Lung (tissue), 17 donors: ENCODE measurements at places on chromosomes 7 and 10. TPM values are rescaled to one million over a fixed set of nuclear protein-coding genes. Genes with fewer than 3 reads are reported as not detected.
A peak's percentile ranks its signal among the peaks of the same experiment; 100 is the strongest.

- DNase-seq = no peak
These were observed 300.4 kb downstream of the PHF14 start for GRCh38 chr7:11274074-11274473.

- DNase-seq = no peak
These were observed 22.5 kb downstream of the RNF133 start for GRCh38 chr7:122676466-122676865.

GRCh38 chr10:125782616-125783015 lies 7.0 kb upstream of the MMP21 start:
- no peak for DNase-seq

- DNase-seq = no peak
These were observed 209.1 kb downstream of the PHF14 start for GRCh38 chr7:11182736-11183135.

- DNase-seq = no peak
These were observed 147.4 kb downstream of the CXCL12 start for GRCh38 chr10:44237364-44238049.

GRCh38 chr7:74223711-74224510 lies 14.1 kb downstream of the LAT2 start:
- no peak for DNase-seq

- peak; percentile 81 for DNase-seq
These were observed 817 bp downstream of the SRI start for GRCh38 chr7:88218836-88219605.

GRCh38 chr7:66110856-66111255 lies 3.8 kb upstream of the CRCP start:
- no peak for DNase-seq

DNA sequence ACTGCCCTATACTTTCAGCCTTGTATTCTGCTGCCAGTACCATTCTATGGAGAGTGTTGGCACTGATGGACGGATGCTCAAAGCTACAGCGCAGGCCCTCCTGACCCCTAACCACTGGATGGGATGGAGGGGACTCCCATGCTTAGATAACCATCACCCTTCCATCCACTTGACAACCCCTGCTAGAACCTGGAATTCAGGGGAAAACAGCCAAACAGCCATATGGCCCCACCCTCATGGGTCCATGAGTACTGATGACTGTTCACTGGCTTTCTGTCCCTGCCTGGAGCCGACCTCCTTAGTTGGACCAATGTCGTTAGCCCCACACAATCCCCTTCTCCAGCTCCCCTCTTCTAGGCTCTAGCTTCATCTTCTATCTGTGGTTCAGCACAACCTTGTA lies 16.2 kb downstream of the DUSP5 start:
- no peak for DNase-seq

- DNase-seq = no peak
These were observed at the start of gene CDHR3 for GRCh38 chr7:105963038-105963667. Gene CDHR3, plus strand, starts transcription at chr7:105963264. Its CDS starts 55 bp downstream, at chr7:105963319.

GRCh38 chr7:94087664-94088352 lies 83.7 kb upstream of the BET1 start:
- DNase-seq = peak; percentile 52

- DNase-seq = peak; percentile 43
These were observed 89.6 kb downstream of the AUTS2 start for GRCh38 chr7:69687739-69688433.

GRCh38 chr10:91251430-91252056 lies 31.1 kb downstream of the PCGF5 start:
- peak; percentile 54 for DNase-seq

GRCh38 chr10:77611221-77611620 lies 26.4 kb downstream of the KCNMA1 start:
- DNase-seq = no peak

GRCh38 chr10:86506499-86506898 lies 15.1 kb downstream of the WAPL start:
- no peak for DNase-seq

DNA sequence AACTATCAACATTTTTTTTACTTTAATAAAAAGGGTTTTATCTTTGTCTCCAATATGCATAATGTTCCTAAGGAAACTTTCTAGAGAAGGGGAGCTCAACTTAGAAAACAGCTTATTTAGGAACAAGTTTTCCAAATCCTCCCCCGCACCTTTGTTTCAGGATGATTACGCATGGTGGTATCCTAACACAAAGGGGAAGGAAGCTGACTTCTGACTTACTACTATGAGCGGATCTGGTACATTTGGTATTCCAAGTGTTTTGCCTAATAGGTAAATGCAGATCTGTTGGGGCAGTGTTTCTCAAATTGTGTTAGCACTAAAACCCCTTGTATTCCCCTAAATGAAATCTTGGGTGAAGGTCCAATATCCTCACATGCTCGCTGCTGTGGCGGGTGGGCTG lies 229.3 kb upstream of the KLF14 start:
- DNase-seq = no peak

- no peak for DNase-seq
These were observed 7.5 kb downstream of the MET start for GRCh38 chr7:116679500-116679899.

GRCh38 chr7:48617993-48618392 lies 306.4 kb upstream of the CDC14C start:
- no peak for DNase-seq

DNA sequence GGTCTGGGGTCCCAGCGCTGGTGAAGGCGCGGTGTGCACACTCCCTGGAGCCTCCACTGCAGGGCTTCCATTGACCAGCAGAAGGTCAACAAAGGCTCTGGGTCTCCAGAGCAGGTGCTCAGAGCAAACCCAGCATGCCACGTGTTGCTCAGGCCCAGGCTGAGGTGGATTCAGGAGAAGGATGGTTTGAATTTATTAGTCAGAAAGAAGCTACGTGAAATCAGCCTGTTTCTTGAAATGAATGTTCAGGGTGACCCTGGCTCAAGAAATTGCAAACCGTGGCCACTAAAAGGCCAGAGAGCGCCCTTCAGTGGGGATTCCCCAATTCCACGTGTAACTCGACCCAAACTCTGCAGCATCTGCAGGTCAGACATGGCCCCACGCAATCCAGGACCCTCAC lies 82.7 kb upstream of the PFKP start:
- DNase-seq = no peak

DNA sequence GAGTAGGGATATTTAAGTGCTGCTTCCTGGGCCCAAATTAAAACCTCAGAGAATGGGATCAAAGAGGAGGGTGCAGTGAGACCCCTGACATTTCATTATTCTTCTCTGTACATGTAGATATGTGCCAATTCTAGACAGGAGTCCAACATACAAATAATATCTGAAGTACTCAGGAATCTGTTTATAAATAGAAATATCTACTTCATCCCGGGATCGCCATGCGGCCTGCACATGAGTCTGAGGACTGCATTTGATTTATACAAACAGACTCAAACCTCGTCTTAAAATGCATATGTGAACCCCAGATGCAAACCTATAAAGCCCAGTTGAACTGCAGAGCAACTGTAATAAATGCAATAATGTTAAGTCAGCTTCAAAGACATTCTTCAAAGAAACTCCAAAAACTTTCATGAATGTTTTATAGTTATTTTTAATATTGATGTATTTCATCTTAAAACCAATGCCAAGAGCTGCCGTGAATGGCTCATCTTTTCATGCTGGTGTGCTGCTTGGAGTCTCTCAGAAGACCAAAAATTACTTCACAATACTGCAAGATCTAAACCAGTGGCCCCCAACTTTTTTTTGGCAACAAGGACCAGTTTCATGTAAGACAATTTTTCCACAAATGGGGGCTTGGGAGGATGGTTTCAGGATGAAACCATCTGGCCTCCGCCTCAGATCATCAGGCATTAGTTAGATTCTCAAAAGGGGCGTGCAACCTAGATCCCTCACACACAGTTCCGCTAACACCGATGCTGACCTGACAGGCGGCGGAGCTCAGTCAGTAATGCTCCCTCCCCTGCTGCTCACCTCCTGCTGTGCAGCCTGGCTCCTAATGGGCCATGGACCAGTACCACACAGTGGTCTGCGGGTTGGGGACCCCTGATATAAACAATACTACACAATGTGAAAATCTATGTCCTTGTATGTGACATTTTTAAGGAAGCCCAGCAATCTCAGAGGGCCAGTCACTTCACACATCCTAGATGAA lies 166.9 kb downstream of the PARD3 start:
- DNase-seq = no peak

DNA sequence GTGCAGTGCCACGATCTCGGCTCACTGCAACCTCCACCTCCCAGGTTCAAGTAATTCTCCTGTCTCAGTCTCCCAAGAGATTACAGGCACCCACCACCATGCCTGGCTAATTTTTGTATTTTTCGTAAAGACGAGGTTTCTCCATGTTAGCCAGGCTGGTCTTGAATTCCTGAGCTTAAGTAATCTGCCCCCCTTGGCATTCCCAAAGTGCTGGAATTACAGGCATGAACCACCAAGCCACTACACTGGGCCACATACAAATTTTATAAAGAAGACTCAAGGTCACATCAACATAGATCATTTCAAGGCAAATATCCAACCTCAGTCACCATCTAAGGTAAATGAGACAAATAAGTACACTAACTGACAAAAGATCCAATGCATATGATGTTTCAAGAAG lies 32.1 kb downstream of the IGF2BP3 start:
- DNase-seq = no peak

- no peak for DNase-seq
These were observed 165.5 kb downstream of the RPS24 start for GRCh38 chr10:78199005-78199725.

DNA sequence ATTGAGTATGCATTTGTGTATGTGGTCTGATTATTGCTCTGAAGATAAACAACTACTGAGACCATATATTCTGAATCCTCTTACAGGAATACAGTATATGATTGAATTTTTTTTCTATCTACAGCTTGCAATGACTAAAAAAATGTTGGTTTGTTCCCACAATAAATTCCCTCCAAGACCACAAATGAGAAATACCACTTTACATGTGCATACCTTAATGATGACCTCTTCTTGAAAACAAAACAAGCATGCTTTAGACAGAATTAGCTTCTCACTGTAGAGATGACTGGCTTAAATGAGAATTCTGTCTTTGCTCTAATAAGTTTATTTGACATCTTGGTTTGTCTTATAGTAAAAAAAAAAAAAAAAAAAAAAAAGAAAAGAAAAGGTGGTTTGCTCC lies 241.5 kb downstream of the PCDH15 start:
- no peak for DNase-seq

GRCh38 chr7:11985971-11986370 lies 154.0 kb upstream of the THSD7A start:
- DNase-seq = no peak

DNA sequence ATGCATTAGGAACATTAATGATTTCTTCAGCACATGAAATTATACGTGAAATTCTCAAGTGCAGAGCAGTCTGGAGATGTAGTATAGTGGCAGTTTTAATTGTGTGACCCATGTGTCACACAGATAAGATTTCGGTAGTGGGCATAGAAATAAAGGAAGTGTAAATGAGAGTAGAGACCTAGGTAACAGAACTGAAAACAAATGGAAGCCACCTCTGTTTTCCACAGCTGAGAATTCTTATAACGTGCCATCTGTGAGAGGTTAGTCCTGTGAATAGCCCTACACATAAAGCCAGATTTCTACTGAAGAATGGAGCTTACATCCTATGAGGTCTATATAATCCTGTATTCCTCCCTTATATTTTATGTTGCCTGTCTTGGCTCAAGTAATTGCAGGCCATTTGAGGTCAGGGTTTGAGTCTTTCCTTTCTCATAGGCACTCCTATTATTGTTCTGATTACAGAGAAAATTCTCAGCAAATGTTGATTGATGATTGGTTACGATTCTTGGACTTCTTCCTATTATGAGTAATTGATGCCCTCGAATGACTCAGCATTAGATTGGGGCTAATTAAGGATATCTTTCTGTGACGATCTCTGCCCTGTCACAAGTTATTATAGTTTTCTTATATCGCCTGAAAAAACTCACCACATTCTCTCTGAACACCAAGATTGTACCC lies 258.2 kb downstream of the KIF20B start:
- DNase-seq = no peak

- DNase-seq = no peak
These were observed 226.1 kb downstream of the CDC14C start for GRCh38 chr7:49150486-49150885.

- no peak for DNase-seq
These were observed 116.4 kb downstream of the MPP7 start for GRCh38 chr10:28186461-28186860.

DNA sequence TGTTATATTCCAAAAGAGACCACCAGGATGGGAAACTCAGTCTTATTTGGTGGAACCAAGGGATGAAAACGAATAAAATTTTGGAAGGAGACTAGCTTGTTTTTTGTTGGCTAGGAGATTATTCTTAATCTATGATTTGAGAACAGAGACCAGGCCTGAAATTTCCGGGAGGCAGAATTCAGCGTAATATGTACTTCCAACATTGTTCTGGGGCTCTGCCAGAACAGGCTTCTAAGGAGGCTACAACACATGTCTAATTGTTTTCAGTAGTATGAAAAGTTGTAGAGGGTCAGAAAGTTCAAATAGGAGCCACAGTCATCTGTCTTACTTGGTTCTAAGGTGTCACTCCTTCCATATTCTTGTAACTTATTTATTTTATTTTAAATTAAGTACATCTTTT lies 1.7 kb downstream of the DDX21 start:
- no peak for DNase-seq

Gene POU6F2
- not detected for total RNA-seq

Gene SPDYE16
- not detected for total RNA-seq

Gene COL26A1
- total RNA-seq = 4.7 TPM

Gene RHEB
- total RNA-seq = 82.0 TPM

Gene ADRB1
- 8.8 TPM for total RNA-seq

Gene SLC26A3
- total RNA-seq = 0.31 TPM

Gene PRTFDC1
- 4.0 TPM for total RNA-seq

Gene LHFPL3
- total RNA-seq = not detected

Gene PVRIG
- 0.52 TPM for total RNA-seq

Gene IDI2
- total RNA-seq = not detected
